ENCODE measurements at places on chromosomes 2 and 18.

GRCh38 chr2:122182616-122183355, 427.3 kb downstream of the TSN start:
- no peak for DNase-seq

GRCh38 chr18:6949800-6950586, 167.6 kb downstream of the LAMA1 start:
- DNase-seq, result no peak

DNA sequence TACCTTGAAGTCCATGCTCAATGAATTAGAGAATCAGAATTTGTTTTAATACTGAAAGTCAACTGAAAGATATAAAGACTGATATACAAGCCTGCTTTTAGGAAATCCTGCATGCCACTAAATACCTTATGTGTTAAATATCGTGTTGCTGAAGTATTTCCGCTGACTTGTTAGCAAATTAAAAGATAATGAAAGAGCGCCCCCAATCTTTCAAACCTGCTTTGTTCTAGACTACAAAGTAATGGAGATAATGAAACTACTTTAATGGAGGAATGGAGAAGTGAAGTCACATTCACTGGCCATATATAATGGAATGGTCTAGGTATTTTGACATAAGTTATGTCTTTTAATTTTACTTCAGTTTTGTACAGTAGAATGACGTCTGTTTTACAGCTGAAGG, 95.7 kb downstream of the ASXL3 start:
- no peak for DNase-seq

DNA sequence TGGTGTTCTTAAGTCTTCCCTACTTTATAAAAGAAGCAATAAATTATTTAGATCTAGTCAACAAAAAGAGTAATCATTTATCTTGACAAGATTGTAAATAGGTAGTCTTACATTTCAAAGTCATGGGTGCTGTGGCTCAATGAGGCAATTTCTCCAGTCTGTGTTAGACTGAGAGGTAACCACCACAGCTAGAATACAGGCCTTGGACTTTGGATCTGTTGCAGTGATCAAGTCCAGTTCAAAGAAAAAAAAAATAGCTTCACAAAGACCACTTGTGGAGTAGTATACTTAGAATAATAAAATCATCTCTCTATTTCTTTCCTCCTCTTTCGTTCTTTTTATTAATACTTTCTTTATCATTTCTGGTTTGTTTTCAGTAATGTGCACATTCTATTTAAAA, 93.1 kb upstream of the FSIP2 start:
- DNase-seq, result peak; percentile 84

- DNase-seq, result no peak
Observed at GRCh38 chr18:6578686-6579085, 150.8 kb upstream of the ARHGAP28 start.

DNA sequence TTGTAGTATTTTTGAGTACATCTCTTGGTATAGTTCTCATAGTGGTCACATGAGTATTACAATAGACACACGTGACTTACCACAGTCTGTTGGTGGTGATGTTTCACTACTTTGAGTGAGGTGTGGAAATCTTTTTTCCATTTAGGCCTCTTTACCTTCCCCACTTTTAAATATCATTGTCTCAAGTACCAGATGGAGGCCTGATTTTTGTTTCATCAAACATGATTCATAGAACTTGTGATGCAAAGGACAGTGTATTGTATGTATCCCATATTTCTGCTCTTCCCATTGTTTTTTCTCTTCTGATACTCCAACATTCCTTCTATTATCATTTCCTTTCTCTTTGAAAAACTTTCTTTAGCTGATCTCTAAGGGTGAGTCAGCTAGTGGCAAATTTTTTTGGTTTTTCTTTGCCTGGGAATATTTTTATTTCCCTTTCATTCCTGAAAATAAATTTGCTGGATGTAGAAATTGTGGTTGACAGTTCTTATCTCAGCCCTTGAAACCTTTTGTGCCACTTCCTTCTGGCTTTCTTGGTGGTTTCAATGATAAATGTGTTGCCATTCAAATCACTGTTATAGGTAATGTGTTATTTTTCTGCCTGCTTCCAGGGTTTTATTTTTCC, 32.8 kb downstream of the RFX8 start:
- DNase-seq, result no peak

DNA sequence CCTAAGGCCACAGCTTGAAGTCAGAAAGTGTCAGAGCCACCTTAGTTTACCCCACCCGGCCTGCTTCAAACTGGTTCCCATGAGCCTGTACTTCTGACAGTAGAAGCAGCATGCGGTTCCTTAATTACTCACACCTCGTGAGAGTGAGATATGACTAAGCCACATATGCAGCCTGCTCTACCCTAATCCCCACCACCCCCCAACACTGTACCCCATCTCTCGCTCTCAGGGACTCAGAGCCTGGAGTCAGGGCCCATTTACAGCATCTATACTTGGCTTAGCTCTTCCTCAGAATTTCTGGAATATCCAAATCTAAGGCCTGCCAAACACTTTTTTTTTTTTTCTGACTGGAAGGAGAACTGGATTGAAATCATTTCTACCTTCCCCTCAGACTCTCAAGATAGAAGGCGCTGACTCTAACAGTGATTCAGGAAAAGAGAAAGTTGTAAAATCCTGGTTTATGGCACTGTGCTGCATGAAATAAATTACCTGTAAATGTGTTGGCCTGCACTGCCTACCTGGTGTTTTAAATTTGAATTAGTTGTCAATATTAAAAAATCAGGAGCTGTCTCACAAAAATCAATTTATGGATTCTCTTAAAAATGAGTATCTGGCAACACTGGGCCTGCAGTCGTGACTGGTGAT, 360.0 kb downstream of the RND3 start:
- DNase-seq, result no peak

DNA sequence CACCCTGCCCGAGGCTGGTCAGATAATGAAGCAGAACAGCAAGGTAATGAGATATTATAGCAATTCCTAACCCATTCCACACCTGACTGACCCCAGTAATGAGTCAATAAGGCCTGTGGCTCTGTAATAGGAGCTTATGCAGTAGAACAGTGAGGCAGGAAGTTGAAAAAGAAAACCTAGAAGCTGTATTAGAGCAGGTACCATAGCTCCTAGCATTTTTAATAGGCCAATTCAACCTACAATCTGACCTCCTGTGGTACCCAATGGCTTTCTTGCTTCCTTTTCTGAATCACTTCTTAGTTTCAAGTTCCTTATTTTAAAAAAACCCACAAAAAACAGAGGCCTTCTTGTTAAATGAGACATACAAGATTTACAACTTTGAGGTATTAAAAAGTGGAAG, 43.6 kb upstream of the MAP2 start:
- DNase-seq, result no peak

GRCh38 chr2:181648478-181649155, 8.3 kb downstream of the CERKL start:
- peak; percentile 6 for DNase-seq

GRCh38 chr18:621291-622043, 24.7 kb downstream of the CLUL1 start:
- no peak for DNase-seq

- peak; percentile 31 for DNase-seq
Observed at GRCh38 chr2:223101340-223102039, 49.5 kb downstream of the KCNE4 start.

- DNase-seq, result peak; percentile 47
Observed at GRCh38 chr2:102143450-102143985, 972 bp downstream of the IL1R1 start.

DNA sequence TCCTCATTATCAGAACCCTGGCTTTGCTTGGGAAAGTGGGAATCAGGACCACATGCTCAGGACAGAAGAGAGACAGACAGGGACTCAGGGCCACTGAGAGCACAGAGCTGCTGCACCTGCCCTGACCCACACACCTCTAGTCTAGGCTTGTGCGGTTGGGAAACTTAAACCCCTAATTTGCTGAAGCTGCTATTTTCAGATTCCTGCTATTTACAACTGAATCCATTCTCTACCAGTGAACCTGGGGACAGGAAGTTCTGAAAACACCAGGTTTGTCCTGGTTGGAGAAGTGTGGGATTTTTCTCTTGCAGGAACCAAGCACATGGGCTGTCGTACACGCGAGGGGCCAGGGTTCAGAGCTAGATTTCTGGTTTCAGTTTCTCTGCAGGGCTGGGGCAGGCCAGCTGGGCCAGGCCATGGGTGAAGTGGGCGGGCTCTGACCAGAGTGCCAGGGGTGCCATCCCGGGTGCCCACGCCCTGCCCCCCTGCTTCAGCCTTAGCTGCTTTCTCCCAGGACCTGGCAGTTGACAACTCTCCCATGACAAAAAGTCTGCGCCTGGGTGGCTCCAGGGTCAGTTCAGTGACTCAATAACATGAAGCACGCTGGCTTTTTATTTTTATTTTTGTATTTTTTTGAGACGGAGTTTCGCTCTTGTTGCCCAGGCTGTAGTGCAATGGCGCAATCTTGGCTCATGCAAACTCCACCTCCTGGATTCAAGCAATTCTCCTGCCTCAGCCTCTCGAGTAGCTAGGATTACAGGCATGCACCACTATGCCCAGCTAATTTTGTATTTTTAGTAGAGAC, 51.3 kb upstream of the SLC1A4 start:
- DNase-seq, result no peak

DNA sequence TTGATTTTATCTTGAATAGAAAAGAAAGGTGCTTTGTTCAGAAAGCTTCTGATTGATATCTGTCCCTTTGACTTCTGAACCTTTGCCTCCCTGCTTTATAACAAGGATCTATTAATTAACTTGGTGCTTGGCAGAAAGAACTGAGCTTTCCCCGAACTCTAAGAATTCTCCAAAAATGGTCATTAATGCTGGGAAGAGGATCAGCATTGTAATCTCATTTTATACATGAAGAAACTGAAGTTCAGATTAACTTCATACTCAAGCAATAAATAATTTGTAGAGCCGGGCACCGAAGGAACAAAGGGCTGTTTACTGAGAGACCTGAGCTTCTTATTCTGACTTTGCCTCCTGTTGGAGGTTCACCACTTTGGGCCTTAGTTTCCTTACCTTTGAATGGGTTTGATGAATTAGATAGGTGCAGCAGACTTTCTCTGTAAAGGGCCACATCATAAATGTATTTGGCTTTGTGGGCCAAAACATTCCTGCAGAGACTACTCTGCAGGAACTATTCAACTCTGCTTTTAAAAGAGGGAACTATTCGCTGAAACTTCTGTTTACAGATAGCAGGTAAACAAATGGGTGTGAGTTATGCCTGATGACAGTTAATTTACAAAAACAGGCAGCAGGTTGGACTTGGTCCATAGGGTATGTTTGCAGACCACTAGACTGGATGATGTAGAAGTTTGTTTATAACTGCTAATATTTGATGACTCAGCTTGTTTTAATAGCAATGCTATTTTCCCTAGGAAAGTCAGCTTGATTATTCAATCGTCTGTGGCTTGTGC, 272.9 kb downstream of the TGIF1 start:
- peak; percentile 72 for DNase-seq

- DNase-seq, result no peak
Observed at GRCh38 chr2:10413503-10413902, 34.6 kb downstream of the ODC1 start.

GRCh38 chr2:25259737-25260124, 82.0 kb downstream of the DNMT3A start:
- DNase-seq, result no peak

- DNase-seq, result no peak
Observed at GRCh38 chr2:172196768-172197431, 94.2 kb upstream of the DLX2 start.

- no peak for DNase-seq
Observed at GRCh38 chr2:44191739-44192138, 23.1 kb downstream of the PPM1B start.

GRCh38 chr18:56748698-56749268, 97.6 kb downstream of the WDR7 start:
- peak; percentile 18 for DNase-seq

DNA sequence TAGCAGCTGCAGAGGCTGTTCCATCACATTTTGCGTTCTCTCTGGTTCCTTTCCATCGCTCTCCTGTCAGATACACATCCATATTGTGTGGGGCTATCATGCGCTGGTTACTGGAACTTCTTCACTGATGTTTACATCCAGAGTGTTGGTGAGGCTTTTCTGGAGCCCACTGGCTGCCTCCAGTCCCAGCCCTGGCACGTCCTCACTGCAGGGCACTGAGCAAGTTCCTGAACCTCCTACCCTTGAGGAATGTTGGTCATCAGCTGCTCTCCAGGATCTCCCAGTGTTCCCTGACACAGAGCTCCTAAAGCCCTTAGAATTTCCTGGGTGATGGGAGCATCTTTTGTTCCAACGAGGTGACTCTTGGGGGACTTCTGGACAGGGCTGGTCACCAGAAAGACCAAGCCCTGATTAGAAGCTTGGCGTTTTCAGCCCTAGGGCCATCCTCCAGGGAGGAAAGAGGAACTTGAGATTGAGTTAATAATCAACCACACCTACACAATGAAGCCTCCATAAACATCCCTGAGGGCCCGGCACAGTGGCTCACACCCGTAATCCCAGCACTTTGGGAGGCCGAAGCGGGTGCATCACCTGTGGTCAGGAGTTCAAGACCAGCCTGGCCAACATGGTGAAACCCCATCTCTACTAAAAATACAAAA, 81.3 kb downstream of the TFCP2L1 start:
- no peak for DNase-seq

DNA sequence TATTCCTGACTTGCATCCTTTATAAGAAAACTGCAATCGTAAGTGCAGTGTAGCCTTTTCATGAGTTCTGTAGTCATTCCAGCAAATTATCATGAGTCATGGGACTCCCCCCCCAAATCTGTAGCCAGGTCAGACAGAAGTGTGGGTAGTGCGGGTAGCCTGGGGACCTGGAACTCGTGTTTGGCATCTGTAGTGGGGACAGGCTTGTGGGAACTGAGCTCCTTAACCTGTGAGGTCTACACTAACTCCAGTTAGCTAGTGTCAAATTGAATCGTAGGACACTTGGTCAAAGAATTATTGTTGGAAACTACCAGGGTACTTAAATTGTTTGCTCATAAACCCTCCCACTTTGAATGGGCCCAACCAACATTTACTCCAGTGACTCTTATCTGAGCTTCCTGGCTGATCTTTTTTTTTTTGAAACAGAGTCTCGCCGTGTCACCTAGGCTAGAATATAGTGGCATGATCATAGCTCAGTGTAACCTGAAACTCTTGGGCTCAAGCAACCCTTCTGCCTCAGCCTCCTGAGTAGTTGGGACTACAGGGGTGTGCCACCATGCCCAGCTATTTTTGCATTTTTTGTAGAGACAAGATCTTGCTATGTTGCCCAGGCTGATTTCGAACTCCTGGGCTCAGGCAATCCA, 12.4 kb downstream of the PFN4 start:
- DNase-seq, result no peak

DNA sequence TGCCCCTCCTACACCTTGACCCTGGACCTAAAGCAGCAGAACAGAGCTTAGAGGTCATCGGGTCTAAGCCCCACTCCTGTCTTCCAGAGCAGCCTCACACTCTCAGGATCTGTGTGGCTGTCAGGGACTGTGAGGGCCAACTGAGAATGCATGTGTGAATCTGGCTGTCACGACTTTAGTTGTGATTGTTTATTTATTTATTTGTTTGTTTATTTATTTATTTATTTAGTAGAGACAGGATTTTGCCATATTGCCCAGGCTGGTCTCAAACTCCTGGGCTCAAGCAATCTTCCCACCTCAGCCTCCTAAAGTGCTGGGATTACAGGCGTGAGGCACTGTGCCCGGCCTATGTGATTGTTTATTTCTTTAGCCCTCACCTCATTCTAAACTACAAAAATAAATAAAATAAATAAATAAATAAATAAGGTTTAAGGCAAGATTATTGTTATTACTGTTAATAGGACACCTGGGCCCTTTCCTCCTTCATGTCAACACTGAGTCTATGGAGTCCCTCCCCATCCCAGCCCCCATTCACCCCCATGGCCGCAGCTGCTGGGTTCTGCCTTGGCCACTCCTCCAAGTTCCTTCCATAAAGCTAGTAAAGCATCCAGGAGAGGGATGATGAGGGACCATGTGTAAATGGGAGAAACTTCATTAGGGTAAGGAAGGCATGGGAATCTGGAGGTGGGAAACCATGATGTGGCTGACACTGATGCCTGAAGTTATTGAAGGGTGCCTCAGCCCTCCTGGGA, 39.9 kb upstream of the EDAR start:
- no peak for DNase-seq

Measured in HepG2 (cell line).